ENCODE measurements at places on chromosomes 5 and 9.
A peak's percentile ranks its signal among the peaks of the same experiment; 100 is the strongest.

DNA sequence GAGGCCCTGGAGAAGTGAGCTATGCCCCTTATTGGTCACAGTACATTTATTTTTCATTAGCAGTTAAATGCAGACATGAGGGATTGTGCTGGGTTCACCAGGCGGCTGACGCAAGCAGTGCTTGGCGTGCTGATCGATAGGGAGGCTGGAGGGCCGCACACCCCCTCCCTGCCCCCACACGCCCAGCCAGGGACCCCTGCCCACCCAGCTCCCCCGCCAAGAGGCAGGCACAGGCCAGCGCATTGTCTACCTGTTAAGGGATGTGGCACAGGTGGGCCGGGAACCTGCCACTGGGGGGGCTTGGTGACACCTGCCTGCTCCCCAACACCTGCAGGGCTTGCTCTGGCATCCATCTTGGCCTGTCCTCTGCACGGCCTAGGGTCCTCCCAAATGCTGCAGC lies 39.2 kb downstream of the HK3 start:
- no peak for DNase-seq

DNA sequence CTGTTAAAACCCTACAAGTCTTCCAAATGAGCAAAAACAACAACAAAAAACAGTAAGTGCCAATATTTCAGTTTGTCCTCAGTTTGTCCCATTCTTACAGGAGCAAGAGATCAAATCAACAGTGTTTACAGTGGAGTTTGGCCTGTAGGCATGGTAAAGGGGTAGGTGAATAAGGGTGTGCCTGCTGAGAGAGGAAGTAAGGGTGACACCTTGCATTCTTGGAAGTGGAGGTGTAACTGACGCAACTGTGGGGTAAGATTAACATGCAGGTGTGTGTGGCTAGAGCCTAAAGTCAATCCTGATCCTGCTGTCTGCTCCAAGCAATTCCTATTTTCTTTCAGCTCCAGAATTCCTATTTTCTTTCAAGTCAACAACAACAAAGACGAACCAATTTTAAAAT lies 43.4 kb downstream of the PFDN1 start:
- DNase-seq: no peak

GRCh38 chr5:177310332-177310731 lies 1.4 kb downstream of the MXD3 start:
- no peak for DNase-seq

DNA sequence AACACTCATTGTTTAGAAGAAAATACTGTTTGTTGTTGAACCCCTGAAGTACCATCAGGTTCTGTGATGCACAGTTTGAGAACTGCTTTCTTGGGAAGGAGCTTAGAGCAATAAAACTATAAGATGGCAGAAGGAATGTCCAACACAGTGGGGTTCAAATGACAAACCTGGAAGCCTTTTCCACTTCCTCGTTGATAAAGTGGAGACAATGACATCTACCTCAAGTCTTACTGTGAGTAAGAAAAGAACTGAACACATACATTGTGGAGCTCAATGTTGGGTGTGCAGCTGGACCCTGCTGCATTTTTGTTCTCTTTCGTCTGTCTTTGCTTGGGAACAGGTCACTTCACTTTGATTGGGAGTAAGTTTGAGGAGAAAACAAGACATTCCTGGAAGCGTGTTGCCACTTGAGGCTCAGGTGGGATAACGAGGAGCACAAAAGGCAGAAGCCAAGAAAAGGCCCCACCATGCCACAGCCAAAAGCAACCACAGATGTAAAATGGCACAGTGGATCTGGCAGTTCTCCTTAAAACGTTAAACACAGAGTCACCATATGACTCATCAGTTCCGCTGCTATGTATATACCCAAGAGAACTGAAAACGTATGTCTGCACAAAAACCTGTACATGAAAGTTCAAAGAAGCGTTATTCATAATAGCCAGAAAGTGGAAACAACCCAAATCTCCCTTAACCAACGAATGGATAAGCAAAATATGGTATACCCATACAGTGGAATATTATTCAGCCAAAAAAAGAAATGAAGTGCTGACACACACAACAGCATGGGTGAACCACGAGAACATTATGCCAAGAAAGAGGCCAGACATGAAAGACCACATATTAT lies 42.9 kb upstream of the SUB1 start:
- no peak for DNase-seq

GRCh38 chr5:130578354-130578753 lies 586.7 kb downstream of the HINT1 start:
- DNase-seq: no peak

GRCh38 chr5:82534986-82535385 lies 256.8 kb upstream of the RPS23 start:
- no peak for DNase-seq

DNA sequence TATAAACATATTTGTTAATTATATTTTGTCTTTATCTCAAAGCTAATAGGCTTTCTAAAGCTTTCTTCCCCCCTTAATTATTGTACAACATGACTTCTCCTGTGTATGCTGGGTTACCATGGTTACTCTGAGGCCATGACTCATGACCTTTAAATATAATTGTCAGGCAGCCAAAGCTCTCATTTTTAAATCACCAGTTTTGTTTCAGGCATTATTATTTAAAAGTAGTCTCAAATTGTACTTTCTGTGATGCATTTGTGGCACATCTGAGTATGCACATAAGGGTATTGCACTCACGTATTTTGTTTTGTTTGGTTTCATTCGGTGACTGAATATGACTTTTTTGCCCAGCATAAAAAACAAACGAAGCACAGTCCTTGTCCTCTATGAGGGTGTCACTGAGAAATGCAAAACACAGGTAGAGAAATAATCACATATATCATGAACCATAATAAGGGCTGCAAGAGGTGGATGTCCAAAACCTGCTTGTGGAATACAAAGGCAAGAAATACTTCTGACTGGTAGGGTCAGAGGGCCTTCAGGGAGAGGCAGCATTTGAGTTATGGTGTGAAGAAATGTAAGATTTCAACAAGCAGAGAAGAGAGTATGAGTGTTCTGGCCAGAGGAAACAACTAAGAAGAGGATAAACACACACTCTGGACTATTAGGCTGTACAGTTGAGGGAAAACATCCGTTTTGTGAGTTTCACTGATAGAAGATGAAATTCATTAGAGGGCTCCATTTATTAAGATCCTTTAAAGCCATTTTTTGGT lies 2.1 kb downstream of the CCDC192 start:
- DNase-seq: no peak

GRCh38 chr9:112239284-112239683 lies 64.2 kb upstream of the SUSD1 start:
- no peak for DNase-seq

- no peak for DNase-seq
Measured at GRCh38 chr9:131744720-131745201, 4.9 kb upstream of the RAPGEF1 start.

- no peak for DNase-seq
Measured at GRCh38 chr5:107781451-107781850, 110.7 kb upstream of the EFNA5 start.

DNA sequence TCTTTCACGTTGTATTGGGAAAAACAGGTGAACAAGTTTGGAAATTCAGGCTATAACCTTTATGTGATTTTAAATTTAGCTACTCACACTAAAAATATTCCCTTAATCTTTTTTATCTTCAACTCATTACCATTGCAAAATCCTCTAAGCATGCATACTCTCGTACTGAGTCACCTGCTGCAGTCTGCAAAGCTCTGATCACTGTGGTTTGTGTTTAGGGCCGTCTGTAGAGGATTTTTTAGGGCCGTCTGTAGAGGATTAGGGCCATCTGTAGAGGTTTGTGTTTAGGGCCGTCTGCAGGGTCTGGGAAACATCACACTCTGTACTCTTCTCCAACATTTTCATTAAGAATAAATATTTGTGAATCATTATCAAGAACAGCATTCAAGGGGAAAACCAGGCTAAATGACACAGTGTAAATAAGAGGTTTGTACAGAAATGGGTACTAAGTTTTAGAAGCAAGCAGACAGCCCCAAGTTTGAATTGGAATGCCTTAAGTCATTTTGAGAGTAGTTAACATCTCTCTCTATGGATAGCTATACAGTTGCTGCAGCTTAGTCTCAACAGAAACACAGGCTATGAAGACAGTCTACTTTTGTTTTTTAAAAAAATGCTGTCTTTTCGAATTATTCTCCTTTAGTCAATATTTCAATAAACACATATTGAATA lies 155.0 kb upstream of the TSLP start:
- no peak for DNase-seq

- DNase-seq: peak; percentile 60
Measured at GRCh38 chr9:129174102-129174723, 3.8 kb downstream of the IER5L start.

GRCh38 chr5:96829297-96829696 lies 21.6 kb upstream of the ERAP1 start:
- DNase-seq: no peak

DNA sequence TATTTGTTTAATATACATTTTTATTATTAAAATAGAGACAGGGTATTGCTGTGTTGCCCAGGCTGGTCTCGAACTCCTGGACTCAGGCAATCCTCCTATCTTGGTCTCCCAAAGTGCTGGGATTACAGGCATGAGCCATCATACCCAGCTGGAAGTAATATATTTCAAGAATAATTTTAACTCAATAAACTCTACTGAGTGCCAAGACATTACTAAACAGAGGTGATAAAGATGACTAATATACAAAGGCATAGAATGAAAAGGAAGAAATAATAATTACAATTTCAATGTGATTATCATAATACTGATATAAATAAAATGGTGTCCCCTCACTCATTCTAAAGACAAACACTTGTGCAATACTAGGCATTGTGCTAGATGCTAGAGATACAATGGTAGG lies 13.9 kb downstream of the GOLPH3 start:
- DNase-seq: no peak

DNA sequence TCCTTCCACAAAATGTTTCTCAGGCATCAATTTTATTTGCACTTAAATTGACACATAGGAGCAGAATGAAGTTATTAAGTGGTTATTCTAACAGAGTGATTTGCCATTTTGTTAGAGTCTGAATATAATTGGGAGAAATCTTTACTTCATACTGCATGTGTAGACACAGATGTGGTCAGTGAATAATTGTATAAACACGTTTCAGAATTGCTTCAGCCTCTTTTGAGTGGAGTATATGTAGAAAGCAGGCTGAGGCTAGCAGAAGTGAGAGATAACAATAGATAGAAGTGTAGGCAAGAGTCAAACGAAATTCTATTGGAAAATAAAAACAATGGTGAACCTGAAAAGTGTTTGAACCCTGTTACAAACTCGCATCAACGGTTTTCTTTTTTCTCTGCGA lies 270.7 kb downstream of the TMEM167A start:
- DNase-seq: no peak

GRCh38 chr5:134568761-134569695 lies 43.6 kb downstream of the JADE2 start:
- DNase-seq: no peak

- DNase-seq: no peak
Measured at GRCh38 chr9:21070171-21070571, 7.6 kb downstream of the IFNB1 start.

DNA sequence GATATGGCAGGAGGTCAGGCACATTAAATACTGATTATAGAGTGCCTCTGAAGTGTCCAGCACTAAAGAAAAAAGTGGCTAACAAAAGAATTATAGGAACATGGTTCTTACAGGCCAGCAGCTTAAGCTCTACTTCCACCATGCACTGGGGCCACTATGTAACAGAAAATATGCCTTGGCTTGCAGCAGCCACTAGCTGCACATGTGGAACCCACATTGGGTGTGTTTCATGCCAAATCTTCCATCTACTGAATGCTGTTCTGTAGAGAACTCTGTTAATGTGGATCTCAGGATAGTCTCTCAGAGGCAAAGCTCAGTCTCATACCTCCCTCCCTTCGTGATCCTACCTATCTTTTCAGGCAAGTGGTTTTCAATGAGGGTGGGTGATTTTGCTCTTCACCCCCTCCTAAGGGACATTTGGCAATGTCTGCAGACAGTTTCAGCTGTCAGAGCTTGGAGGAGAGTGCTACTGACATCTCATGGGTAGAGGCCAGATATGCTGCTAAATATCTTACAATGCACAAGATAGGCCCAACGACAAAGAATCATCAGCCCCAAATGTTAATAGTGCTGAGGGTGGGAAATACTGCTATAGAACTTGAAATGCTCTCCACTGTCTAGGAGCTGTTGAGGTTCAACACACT lies 218.9 kb downstream of the TARS1 start:
- no peak for DNase-seq

DNA sequence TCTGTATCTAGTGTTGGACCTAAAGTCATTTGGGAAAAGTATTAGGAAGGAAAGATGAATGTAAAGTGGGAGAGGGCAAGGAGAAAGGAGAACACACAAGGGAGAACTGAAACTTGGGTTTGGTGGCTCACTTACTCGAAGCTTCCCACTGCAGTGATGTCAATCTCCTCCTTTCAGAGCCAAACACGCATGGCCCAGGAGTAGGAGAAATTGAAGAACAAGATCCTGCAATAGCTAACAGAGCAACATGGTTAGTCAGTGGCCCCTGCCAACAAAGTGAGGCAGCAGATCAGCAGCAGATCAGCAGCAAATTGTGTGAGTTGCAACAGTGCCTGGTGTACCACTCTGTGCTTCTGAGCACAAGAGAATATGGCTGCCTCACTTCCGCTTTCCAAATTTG lies 366.4 kb downstream of the PSAT1 start:
- no peak for DNase-seq

GRCh38 chr9:12166518-12166917 lies 526.7 kb upstream of the TYRP1 start:
- DNase-seq: no peak

DNA sequence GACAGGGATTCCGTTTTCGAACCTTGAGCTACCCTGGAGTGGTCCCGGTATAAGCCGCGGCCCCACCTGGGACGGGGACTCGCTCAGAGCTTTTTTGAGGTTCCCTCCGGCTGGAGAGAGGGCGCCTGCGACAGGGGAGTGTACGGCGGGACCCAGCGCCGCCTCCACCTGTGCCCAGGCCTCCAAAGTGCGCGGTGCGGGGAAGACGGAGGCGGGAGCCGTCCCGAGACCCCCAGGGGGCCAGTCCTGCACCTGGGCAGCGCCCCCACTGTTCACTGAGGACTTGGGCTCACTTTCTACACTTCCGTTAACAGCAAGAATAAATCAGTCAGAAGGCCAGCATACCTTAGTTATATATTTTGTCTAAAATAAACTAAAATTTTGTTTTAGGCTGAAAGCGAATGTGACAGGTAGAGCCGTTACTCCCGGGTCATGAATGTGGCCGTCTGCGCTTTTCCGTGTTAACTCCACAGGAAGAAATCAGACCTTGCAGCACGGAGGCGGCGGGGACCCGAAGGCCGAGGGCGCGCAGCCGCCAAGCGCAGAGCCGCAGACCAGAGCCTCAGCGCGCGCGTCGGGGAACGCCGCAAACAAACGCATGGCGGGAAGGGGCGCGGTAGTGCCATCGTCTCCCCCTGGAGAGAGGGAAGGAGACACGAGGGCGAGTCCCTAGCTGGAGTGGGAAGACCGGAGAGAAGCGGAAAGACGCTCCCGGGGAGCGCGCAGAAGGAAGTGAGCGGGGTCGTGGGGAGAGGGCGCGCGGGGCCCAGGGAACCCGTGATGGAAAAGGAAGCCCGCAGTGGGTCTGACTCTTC lies 14.1 kb downstream of the TRIM7 start:
- no peak for DNase-seq

- no peak for DNase-seq
Measured at GRCh38 chr5:56993241-56993640, 41.3 kb upstream of the MIER3 start.

- DNase-seq: no peak
Measured at GRCh38 chr5:139980765-139981164, 62.3 kb downstream of the NRG2 start.

- no peak for DNase-seq
Measured at GRCh38 chr9:35395706-35396101, 94.2 kb upstream of the RUSC2 start.

- DNase-seq: no peak
Measured at GRCh38 chr5:132754947-132755346, 7.7 kb downstream of the CCNI2 start.

GRCh38 chr9:95494022-95494415 lies 22.8 kb downstream of the PTCH1 start:
- no peak for DNase-seq

Measured in effector memory CD4-positive, alpha-beta T cell (primary cell).